Cardiac fibroblast (primary cell): ENCODE measurements at places on chromosomes 5 and 9.

DNA sequence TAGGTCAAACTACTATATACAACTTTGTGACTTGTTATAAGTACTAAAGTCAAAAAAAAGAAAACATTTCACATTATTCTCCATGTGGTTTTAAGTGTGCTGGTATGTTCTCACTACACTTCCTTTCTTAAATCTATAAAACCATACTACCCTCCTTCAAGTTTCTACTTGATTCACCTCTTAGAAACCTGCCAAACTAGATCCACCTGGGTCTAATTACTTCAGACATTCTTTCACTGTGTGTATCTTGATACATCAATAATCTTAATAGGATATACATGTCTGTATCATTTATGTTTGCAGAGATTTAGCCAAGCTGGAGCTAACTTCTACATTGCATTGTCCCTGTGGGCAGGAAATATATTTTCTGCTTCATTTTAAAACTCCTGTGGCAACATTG lies 1012.6 kb downstream of the EFNA5 start:
- no peak for DNase-seq

DNA sequence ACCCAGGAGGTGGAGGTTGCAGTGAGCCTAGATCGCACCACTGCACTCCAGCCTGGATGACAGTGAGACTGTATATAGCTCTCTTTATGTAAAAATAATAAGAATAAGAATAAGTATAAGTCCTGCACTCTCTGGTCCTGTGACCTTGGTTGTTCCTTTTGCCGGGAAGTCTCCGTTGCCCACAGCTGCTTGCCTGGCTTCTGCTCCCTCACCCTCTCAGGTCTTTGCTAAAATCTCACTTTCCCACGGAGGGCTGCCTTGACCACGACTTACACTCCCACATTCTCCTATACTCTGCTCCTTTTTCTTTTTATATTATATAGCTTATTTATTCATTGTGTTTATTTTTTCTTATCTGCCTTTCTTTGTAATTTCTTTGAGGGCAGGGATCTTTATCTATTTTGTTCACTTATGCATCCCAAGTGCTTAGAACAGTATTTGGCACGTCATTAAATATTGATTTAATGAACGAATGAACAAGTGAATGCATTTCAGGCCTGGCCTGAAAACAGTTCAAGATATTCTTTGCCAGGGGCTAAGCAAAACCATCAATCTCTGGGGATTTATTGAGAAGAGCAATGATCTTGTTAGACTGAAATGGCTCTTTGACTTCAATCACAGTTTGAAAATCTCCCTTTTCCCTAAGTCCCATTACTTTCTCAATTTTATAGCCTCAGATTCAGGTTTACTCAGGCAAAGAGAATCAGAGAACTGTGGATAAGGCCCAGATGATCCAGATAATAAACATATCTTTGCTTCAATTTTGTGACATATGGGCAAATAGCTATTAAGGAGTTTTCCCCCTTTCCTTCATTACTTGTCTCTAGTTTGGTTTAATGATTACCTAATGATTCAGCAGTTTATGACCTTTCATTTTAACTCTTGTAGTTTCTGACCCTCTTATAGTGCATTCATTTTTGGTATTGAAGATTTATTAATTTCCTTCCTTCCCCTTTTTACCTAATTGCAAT lies 60.8 kb upstream of the TMC1 start:
- no peak for DNase-seq

DNA sequence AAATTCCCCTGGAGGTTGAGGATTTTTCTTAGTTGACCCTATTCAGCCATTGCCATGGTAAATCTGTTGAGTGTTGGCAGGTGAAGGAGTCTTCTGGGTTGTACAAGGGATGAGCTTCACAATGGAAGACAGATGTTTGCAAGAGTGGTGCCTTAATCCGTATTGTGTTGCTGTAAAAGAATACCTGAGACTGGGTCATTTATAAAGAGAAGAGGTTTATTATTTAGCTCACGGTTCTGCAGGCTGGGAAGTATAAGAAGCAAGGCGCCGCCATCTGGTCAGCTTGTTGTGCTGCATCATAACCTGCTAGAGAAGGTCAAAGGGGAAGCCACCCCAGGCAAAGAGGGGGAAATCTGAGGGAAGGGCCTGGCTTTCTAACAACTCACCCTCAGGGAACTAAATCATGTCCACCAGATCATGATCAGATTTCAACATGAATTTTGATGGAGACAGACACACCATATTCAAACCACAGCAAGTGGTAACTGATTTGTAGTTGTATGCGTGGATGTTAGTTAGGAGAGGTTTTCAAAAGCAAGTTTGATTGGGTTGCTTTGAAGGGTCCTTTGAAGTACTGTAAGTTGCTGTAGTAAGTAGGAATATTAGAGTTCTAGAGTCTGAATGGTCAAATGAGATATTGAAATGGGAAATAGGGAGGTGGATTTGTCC lies 2.5 kb downstream of the TNPO1 start:
- peak; percentile 75 for DNase-seq

- peak; percentile 75 for DNase-seq
These were observed 16.4 kb downstream of the JADE2 start for GRCh38 chr5:134541736-134542376.

- no peak for DNase-seq
These were observed 72.9 kb downstream of the C9orf50 start for GRCh38 chr9:129547869-129548570.

DNA sequence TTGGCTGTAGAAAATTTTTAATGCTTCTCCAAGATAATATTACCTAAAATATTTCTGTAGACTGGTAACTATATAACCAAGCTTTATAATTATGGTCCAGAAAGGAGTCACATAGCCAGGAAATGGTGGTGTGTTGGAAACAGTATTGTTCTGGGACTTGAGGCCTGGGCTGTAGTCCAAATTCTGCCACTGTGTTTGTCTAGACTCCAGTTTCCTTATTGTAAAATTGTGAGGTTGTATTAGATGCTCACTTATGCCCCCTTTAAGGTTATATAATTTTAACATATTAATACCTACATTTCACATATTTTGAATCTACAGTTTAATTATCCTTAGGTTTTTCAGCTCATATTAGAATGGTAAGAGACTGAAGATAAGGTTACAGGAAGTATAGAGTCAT lies 42.4 kb downstream of the STX17 start:
- DNase-seq = peak; percentile 55

GRCh38 chr5:61800450-61800849 lies 468.4 kb downstream of the ZSWIM6 start:
- DNase-seq = no peak

GRCh38 chr9:72390907-72391306 lies 25.9 kb upstream of the ZFAND5 start:
- DNase-seq = no peak

DNA sequence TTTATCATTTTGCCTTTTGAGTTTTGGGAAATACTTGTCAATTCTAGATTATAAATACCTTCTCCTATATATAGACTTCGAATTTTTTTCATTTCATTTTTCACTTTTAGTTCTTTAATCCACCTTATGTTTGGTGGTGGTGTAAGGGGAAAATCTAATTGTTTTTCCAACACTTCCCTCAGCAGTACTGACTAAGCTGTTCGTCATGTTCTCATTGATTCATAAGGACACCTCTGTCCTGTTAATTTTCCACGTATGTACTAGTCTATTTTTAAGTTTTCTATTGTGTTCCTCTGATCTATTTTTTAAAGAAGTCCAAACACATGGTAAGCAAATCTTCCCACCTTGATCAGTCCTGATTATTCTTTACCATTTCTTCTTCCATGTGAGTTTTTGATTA lies 254.2 kb downstream of the SYK start:
- no peak for DNase-seq

DNA sequence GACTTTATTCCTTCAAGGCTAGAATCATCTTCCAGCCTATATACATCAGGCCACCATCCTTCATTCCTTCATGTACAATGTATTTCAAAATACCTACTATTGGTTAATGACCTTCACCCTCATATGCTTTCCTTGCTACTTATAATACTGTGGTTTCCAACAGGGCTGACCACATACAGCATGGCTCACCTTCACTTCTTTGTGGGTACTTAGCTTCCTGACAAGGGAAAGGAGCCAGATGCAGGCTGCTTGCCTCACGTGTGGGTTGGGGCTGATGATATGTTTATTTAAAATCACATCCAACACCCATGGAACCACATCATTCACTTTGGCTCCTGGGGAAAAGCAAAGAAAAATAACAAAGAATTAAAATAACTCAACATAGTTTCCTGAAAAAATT lies 63.9 kb upstream of the OR2K2 start:
- no peak for DNase-seq

DNA sequence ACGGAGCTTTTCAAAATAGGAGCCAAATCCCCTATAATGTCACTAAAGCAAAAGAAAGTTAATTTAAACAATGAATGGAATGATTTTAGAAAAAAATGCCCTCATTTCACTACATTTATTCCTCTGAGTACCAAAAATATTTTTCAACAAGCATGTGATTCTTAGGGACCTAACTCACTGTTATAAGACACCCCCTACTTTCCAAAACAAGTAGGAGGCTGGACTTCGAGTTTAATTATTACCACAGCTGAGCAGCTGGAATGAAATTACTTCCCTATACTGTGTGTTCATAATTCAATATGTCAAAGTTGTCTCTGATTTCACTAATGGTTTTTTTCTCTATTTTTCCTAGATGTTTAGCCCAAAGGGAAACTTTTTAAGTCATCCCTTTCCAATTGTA lies 61.6 kb downstream of the SAXO1 start:
- DNase-seq = no peak

DNA sequence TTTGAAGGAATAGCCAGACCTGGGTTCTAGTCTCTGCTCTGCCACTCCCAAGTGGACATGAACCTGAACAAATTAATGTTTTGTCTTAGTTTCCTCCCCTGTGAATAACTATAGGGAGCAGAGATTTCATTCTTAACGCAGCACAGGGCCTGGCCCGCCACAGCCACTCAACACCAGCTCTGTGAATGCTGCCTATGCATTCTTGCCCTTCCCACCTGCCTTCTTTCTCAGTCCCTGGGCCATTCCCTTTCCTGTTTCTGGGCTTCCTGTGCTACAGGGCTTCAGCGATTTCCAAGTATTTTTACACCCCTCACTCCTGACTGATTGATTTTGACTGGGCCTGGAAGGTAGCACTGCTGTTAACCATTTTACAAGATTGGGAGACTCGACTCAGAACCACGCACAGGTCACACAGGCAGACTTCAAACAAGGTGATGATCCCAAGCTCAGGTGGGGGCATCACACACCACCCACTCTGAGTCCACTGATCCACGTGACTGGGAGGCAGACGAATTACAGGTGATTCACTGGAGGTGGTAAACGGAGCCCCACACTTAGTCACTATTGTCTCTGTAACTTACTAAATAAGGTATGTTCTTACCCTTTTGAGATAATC lies 21.4 kb downstream of the PTPN3 start:
- DNase-seq = no peak

- peak; percentile 99 for DNase-seq
These were observed 51.9 kb downstream of the NIPAL4 start for GRCh38 chr5:157511651-157512644.

DNA sequence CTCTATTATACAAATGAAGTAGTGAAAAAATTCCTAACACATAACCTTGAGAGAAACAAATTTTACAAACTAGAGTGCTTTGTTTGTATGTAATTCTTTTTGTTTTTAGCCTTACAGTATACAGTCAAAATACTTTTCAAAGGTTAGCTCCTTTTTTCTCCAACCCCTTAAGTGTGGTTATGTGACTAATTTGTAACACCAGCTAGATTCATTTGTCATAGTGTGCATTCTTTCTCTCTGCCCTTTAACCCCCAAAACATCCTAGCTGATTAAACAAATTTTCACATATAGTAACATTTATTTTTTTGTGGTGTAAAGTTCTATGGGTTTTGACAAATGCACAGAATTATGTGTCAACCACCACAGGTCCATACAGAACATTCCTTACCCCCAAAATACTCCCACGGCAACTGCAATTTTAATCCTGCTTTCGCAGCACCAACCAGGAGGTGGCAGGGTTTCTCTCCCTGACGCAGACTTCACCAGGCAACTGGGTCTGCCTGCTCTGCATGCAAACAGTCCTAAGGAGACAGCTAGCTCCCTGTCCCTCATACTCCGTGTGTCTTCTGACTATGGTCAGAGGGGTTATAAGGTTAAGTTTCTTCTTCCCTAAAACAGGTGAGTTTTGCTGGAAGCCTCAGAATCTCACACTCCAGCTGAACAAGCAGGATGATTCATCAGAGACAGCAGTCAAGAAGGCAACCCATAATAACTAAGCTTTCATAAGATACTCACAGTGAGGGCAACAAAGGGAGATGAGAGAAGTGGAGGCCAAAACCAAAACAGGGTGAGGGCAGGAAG lies 44.5 kb upstream of the NR5A1 start:
- DNase-seq = peak; percentile 70

- peak; percentile 59 for DNase-seq
These were observed 22.0 kb upstream of the ARHGAP26 start for GRCh38 chr5:142748132-142748531.

DNA sequence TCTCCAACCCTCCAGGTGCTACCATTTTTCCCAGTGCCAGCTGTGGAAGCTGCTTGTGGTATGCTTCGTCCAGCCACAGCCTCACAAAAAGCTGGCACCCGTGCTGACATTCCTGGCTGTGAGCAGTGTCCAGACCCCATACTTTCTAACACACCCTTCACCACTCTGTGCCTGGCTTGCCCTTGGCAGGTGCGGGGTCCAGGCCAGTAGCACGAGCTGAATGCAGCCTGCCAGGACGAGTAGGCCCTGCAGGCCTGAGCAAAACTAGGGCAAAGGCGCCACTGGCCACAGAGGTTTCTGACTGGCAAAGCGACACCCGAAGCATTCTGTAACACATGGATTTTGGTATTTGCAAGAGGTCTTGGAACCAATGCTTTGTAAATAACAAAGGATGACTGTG lies 26.0 kb upstream of the GHR start:
- no peak for DNase-seq

GRCh38 chr5:54446379-54446732 lies 9.1 kb upstream of the HSPB3 start:
- peak; percentile 11 for DNase-seq

GRCh38 chr5:122773619-122774018 lies 1.3 kb upstream of the SNX2 start:
- DNase-seq = no peak

DNA sequence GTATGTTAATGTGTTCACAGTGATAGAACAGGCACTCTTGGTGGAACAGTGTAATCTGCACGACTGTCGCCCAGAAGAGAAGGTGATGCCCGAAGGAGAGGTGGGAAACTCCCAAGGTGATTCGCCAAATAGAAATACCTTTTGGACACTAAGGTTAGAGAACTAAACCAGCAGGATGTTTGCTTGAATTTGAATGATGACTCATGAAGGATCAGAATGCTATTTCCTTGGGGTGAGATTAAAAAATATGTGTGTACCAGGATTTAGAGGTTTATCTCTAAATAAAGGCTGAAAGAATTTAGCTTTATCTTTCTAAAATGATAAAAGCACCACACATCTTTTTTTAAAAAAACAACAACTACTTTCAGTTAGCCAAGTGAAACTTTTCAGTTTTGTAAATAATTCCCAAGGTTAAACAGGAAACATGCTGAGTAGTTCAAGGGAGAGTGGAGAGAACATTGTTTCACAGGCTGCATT lies 297.4 kb upstream of the TAS2R1 start:
- DNase-seq = peak; percentile 69

GRCh38 chr5:66757834-66758371 lies 161.7 kb downstream of the MAST4 start:
- DNase-seq = no peak
